ENCODE measurements at places on chromosomes 2 and 18.
A peak's percentile ranks its signal among the peaks of the same experiment; 100 is the strongest.

- DNase-seq: no peak
These were observed 51.8 kb downstream of the COL5A2 start for GRCh38 chr2:189127756-189128155.

- DNase-seq: no peak
These were observed 2.8 kb downstream of the NCKAP1 start for GRCh38 chr2:183035298-183035953.

DNA sequence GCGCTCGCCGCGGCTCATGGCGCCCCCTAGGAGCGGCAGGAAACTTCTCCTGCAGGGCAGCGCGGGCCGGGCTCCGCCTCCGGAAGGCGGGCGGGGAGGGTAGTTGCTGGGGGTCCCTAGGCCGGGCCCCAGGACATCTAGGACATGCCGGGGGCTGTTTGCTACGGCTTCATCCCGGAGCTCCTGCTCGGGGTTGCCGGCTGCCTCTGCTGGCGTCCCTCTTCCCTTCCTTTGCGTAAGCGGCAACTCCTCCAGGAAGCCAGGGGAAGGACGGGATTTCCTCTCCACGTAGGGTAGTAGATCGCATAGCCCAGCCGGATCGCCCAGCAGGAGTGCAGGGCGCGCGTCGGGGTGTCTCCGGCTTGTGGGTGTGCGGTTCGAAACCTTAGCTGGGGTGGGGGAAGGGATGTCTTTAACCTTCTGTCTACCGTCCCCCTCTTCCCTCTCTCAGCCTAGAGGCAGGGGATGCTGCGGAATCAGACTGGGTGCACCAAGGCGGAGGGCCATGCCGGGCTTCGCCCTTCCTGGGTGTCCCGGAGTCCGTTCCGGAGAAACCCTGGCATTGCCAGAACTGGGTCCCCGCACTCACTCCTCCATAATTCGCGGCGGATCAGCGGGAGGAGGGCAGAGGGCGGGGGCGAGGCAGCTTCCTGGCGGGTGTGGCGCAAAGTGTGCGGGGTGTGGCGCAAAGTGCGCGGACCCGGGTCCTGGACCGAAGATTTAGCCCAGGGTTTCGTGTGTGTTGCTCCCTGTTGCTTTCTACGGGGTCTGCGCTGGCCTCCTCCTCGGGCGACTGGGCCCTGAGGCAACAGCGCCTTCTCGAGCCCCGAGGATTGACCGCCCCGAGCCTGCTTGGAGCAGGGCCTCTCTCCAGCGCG, 12.2 kb upstream of the SKOR2 start:
- DNase-seq: no peak

DNA sequence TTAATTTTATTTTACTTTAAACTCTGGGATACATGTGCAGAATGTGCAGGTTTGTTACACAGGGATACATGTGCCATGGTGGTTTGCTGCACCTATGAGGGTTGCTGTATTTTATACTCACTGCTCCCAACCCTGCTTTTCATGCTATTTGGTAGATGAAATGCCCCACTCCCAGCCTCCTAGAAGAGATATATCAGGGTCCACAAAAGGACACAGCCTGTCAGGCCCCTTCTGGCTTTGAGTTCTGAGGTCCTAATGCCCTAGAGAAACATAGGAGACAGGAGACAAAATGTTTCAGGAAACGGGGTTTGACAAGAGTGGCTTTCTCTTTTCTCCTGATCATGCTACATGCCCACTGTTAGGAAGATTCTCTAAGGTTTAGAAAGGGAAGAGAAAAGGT, 27.1 kb upstream of the SOX11 start:
- DNase-seq: no peak

- DNase-seq: no peak
These were observed 106.4 kb downstream of the KCNH7 start for GRCh38 chr2:162731917-162732804.

DNA sequence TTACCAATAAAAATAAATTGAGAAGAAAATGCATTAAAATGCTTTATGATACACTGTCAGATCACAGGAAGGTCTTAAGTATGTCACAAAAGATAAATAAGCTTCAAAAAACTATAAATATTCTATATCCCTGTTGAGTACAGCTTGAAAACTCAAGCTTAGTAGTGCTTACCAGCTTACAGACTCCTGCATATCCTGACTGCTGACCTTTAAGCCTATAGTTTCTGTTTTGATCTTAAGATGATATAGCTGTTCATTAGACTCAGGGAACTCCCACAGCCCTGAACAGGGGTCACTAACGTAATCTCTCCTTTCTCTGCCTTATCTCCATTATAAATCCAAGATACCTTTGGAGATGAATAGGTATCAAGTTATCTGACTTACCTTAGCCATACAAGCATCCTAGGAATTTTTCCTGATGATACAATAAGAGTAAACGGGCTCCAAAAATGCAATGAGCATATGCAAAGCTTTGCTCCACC, 93.7 kb upstream of the RBBP8 start:
- no peak for DNase-seq

DNA sequence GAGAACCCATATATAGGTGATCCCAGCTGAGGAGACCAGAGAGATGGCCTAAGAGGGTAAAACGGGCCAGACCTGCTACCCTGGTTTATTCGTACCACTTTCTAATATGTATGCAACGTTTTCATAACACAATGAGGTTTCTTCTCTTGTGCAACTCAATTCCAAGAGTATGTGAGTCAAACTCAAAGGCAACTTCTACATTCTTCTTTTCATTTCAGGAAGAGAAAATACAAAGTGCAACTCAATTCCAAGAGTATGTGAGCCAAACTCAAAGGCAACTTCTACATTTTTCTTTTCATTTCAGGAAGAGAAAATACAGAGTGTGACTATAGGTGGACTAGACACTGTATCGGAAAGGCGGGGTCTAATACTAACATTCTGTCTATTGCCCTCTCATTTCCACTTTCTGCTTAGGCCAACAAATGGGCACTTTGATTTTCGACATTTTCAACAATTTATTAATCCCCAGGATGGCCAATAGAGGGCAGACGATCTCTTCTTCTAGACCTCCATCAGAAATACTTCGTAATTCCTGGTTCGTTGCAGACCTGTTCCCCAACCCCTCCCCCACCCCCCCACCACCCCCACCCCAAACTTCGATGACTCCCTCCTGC, 3.7 kb upstream of the CRIM1 start:
- DNase-seq: no peak

GRCh38 chr2:111623380-111623779, 260.6 kb downstream of the ANAPC1 start:
- no peak for DNase-seq

DNA sequence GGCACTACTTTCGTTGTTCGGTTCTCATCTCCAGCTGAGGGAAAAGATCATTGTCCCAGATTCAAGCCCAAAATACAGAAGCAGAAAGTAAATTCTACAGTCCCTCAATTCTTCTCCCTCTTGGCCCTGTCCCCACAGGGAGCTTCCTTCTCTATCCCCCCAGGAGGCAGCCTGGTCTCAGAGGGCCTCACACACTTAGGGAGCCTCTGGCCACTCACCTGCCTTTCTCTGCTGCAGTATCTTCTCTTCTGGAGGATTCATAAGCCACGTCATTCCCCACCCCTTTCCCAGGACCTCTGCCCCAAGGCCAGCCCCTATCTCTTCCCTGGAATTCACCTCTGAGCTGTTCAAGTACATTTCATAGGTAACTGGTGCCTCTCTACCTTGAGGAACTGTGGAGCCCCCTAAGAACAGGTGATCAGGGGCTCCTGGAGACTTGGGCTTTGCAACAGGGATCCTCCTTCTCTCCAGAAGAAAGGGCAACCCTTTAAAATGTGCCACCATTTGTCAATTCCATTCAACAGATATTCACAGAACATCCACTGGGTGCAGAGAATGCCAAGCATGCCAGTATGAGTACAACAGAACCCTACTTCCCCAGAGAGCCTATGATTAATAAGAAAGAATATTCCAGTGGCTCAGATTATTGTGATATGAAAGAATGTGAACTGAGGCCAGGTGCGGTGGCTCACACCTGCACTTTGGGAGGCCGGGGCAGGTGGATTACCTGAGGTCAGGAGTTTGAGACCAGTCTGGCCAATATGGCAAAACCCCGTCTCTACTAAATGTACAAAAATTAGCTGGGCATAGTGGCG, 72.9 kb downstream of the CIB4 start:
- no peak for DNase-seq

- DNase-seq: peak; percentile 11
These were observed 598 bp downstream of the CCDC93 start for GRCh38 chr2:118013221-118013723.

GRCh38 chr18:68840554-68841263, 42.8 kb downstream of the CCDC102B start:
- no peak for DNase-seq

DNA sequence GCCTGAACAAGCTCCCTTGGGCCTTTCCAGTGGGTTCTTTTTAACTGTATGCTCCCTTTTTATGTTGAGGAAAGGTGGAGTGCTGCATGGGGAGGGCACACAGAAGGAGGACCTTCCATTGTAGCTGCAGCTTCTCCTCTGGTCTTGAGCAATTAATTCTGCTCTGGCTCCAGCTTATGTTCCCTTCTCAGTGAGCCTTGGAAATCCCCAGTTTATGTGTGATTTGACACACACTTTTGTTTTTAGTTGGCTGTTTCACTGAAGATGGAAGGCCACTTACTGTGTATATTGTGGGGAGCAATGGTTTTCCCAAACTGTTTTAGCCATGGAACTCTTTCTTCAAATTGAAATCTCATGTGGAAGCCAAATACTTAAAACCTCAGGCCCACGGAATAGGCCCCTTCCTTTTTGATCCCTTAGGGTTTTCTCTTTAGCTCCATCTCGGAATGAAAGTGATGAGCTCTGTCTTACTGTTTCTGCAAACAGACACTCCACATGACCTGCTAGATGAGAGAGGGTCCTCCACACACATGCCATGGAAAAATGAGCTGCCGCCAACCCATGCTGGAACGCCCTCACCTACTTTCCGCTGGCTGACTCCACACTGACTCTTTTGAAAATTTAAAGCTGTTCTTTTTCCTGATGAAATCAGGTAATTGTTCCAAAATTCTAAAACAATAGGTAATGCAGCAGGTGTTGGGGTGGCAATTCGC, 280.9 kb upstream of the SIX2 start:
- DNase-seq: no peak

DNA sequence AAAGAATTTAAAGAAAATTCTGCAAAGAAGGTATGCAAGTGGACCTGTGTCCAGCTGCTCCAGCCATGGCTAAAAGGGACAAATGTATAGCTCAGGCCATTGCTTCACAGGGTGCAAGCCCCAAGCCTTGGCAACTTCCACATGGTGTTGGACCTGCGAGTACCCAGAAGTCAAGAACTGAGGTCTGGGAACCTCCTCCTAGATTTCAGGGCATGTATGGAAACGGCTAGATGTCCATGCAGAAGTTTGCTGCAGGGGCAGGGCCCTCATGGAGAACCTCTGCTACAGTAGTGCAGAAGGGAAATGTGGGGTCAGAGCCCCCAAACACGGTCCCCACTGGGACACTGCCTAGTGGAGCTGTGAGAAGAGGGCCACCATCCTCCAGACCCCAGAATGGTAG, 284.0 kb upstream of the RAB6C start:
- DNase-seq: no peak

All from renal pelvis (tissue), 12 donors.